ENCODE measurements at places on chromosomes 2 and 18.
A peak's percentile ranks its signal among the peaks of the same experiment; 100 is the strongest.

GRCh38 chr2:159004849-159005248 is 36.4 kb downstream of the TANC1 start:
- DNase-seq = no peak

DNA sequence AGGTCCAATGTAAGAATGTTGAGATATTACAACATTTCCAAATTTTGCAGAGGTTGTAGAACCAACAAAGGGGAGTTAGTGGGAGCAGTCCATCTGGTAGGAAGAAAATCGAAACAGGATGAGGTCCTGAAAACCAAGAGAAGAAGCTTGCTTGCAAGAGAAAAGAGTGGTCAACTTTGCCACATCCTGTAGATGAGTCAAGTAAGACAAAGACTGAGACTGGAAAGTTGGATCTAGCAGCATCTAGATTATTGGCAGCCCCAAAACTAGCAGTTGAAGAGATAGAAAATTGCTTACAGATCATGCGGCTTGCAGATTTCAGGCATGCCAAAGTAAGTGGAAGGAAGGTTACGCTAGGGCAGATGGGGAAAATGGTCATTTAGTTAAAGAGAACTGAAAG is 378.9 kb downstream of the GRB14 start:
- no peak for DNase-seq

DNA sequence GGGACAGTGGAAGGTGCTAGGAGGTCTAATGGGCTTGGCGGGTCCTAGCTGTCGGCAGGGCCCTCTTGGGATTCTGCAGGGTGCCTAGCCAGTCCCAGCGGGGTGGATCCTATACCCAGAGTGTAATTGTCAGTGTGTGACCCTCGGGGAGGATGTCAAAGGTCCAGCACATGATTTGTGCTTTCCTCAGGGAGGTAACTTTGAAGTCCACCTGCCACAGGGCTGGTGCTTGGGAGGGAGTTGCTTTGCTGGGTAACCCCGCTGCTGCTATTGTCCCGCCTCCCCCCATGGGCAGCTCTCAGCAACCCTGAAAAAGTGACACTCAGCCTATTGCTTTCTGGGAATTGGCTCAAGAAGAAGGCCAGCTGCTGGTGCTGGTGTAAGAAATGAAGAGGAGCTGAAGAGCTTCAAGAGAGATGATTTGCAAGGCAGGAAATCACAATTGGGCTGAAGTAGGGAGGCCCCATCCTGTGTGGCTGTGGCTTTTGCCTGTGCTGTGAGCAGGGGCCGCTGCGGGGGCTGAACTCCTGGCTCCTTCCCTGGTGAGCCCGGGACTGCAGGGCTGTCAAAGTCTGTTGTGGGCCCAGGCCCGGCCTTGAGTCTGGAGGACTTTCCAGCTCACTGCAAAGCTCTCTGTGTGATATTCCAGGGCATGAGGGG is 36.4 kb downstream of the EMILIN2 start:
- peak; percentile 72 for DNase-seq

DNA sequence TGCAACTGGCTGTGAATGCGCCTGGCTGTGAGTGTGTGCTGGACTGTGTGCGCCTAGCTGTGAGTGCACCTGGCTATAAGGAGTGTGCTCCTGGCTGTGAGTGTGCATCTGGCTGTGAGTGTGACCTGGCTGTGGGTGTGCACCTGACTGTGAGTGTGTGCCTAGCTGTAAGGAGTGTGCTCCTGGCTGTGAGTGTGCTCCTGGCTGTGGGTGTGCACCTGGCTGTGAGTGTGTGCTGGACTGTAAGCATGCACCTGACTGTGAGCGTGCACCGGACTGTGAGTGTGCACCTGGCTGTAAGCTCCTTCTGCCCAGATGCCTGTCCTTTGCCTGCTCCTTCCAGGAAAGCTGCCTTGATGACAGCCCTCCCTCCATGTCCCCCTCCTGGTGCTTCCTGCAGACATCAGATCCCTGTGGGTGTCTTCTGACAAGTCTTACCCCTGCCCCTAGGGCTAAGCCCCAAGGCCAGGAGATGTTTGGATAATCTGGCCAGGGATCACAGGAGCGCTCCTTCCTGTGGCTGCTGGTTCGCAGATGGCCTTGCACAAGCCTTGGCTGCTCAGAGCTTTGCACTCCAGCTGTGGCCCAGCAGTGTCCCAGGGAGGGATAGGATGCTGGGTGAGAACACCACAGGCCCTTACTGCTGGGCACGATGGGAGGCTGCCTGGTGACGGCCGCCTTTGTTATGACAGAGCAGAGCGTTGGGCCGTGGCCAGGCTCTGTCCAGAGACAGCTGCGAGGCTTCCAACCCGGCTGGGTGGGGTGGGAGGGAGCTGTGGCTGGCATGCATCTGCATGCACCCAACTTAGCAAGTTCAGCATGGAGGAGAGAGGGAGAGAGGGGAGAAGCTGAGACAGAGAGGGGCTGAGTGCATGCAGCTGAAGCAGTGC is 89.9 kb downstream of the GLI2 start:
- no peak for DNase-seq

DNA sequence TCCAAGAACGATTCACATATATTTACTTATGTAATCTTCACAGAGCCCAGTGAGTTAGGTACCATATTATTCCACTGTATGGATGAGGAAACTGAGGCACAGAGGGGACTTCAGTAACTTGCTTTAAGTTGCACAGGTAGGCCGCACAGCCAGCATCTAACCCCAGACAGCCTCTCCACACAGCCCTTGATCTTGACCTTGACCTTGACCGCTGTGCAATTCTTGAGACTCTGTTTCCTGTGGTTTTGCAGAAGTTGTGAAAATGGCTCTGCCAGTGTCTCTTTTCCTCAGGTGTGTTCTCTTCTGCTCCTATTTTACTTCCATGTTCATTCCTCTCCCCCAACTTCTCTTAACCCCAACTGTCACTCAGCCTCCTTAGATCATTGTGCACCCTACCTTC is 206.5 kb downstream of the SOX11 start:
- DNase-seq = no peak

GRCh38 chr2:168433527-168433926 is 22.5 kb upstream of the CERS6 start:
- DNase-seq = no peak

DNA sequence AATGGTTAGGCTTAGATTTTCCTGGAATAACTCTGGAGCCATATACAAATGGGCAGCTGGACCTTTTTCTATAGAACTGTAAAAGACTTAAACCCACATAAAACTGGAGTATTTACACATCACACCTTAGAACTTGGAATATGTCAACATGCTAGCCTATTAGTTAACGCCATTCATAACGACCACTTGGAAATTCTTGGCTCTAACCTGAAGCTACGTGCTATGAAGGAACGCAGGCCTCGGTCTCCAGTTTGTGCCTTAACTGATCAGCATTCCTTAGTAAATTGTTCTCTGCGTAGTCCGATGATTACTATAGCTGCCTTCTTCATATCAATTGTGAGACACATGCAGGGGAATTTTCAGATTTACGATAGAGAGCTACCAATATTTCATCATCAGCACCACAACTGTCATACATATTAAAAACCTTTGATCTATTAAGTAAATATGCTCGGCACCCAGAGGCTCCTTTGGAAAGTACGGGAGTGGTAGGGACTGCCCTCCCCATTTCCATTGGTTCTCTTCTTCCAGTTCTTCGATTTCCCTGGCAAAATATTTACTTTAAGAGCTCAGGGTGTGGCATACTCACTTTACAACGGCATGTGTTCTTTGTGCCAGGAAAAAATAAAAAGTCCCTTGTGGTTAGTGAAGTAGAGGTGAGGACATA is 17.5 kb upstream of the CCL20 start:
- DNase-seq = no peak

DNA sequence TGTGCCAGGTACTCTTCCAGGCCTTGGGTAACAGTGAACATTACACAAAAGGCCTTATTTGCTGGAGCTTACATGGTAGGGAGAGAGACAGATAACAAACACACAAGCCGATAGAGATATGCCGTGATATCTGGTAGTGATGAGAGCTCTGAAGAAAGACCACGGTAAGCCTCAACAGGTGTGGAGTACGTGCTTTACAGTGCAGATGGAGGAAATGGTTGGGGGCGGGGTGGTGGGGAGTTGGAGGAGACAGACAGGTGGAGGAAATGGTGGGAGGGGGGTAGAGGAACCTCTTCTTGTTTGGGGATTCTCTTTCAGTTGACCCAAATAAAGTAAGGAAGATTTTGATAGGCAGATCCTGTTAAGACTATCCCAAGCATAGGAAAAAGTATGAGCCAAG is 141.1 kb upstream of the ALPP start:
- DNase-seq = no peak

- no peak for DNase-seq
Measured at GRCh38 chr2:120246546-120247300, 5.9 kb upstream of the RALB start.

- DNase-seq = peak; percentile 64
Measured at GRCh38 chr2:230905448-230906421, 19.3 kb downstream of the GPR55 start.

GRCh38 chr2:206435742-206436141 is 7.6 kb upstream of the ADAM23 start:
- no peak for DNase-seq

DNA sequence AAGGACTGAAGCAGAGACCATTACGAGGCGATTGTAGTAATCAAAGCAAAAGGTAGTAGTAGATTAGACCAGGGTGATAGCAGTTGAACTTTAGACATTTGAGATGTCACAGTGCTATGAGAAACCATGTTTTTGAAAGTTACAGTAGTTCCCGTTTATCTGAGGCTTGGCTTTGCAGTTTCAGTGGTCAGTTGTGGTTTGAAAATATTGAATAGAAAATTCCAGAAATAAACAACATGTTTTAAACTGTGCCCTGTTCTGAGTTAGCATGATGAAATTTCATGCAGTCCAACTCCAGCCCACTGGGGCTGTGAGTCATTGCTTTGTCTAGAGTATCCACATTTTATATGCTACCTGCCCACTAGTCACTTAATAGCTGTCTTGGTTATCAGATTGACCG is 47.5 kb downstream of the ZNF638 start:
- no peak for DNase-seq

Measured in activated naive CD8-positive, alpha-beta T cell treated with anti-CD3 and anti-CD28 coated beads, Interleukin-2, amount 10 ng/mL, durations not matched to agents 7 days and 5 days (primary cell).